DMS153 (cell line): ENCODE measurements at places on chromosomes 13 and 19.

DNA sequence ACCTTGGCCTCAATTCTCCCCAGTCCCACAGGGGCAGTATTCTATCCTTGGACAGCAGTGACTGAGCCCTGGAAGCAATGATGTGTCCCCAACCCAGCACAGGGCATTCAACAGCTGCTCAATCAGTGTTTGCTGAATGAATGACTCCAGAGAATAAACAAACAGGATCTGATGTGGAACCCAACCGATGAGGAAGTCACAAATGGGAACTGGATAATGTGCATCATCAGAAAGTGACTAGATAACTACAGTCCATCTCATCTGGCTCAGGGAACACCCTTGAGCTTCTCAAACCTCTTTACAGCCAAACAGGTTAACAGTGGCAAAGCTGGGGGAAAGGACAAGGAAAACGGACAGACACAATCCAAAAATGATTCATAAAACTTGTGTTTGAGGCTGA lies 8.2 kb downstream of the SLC25A30 start:
- peak; percentile 3 for DNase-seq

DNA sequence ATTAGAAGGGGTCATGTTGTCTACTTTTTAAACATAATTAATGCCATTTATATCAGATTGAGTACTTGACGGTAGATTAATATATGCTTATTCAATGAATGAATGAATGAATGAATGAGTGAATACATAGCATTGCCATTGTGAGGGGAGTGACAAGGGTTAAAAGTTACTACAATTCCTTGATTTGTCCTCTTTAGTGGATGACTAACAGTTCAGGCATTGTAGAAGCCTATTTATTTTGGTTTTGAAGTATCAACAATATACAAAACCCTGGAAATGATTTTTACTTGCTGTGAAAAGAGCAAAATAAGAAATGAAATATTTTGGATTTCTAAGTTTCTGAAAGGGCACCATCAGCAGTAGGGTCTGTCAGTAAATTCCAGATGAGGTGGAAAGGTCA lies 122.7 kb downstream of the CYSLTR2 start:
- DNase-seq: no peak

DNA sequence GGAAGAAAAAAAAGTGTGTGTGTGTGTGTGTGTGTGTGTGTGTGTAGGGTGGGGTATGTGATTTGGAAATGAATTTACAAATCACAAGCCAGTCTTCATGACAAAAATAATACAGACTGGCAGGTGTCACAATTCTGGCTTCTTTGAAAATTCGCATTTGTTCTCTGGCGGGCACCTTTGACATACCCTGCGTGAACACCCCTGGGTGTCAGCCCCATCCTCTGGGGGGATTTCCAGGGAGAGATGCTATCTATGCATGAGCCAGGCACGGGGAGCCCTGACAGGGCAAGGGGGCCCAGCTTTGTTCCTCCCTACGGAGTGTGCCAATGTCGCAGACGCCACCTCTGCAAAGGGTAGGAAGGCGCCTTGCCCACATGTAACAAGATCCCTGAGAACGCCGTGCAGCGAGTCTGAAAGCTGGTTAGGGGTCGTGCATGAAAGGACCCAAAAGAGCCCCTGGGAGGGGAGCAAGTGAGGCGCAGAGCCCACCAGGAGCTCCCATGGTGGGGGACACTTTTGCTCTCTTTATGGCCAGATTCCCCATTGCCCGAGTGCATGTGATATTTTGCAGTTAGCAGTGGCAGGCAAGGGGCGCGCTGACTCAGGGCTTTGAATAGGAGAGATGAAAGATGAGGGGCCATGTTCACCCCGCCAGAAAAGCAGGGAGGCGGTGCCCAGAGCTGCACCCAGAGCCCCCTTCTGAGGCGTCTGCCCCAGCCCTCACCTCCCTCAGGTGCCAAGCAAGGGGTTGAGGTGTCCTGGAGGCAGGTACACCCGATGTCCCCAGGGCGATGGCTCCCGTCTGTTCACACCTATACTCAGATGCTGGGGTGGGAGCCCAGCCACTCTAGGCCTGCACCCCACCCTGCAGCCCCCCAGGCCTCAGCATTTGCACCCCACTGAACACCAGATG lies 45.3 kb downstream of the KLF2 start:
- DNase-seq: no peak

DNA sequence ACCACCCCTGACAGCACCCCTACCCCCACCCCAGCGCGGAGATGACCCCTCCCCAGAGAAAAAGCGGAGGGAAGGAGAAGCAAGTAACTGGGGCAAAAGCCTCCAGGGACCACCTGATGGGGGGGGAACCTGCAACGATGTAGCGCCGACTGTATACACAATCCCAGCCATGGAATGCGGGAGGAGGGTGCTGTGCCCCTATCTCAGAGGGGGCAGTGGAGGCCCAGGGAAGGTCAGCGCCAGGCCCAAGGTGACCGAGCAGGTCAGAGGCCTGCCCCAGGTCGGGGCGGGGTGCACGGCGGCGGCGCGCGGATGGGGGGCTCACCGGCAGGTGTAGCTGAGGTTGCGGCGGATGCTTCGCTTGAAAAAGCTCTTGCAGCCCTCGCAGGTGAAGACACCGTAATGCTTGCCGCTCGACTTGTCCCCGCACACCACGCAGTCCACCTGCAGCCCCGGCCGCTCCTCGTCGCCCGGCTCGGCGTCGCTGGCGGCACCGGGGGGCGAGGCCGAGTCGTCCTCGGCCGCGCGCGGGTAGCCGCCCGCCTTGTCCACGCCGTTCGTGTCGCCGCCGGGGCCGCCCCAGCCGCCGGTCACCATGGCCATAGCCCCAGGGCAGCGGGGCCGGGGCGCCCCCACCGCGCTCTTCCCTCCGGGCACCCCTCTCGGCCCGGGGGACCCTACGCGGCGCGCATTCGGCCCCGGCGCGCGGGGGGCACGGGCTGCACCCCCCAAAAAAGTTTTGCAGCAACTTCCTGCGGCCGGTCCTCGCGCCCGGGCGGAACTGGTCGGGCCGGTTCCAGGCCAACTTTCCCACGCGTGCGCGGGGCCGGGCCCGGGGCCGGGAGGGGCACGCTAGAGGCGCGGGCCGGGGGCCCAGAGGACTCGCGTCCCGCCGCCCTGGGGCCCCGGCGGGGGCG lies 843 bp downstream of the NR2F6 start:
- no peak for DNase-seq

- no peak for DNase-seq
Measured at GRCh38 chr13:25198647-25199046, 26.6 kb upstream of the AMER2 start.

DNA sequence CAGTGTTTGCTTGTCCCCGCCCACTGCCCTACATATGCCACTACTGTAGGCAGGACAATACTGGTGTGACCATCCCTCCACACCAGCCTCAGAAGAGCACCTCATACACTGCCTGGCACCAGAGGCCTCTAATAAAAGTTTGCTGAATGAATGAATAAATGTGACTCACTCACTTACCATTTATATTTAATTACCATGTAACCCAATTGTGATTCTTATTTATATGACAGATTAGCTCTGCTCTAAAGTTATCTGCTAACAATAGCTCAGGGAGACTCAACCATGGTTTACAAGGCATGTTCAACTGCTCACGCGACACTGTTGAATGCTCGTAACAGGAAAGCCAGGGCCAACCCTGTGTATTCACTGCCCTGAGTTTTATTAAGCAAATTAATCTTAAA lies 66.0 kb upstream of the DOCK9 start:
- no peak for DNase-seq

- no peak for DNase-seq
Measured at GRCh38 chr13:106230450-106230849, 305.0 kb downstream of the EFNB2 start.

- DNase-seq: no peak
Measured at GRCh38 chr13:95155093-95155492, 146.2 kb downstream of the ABCC4 start.

DNA sequence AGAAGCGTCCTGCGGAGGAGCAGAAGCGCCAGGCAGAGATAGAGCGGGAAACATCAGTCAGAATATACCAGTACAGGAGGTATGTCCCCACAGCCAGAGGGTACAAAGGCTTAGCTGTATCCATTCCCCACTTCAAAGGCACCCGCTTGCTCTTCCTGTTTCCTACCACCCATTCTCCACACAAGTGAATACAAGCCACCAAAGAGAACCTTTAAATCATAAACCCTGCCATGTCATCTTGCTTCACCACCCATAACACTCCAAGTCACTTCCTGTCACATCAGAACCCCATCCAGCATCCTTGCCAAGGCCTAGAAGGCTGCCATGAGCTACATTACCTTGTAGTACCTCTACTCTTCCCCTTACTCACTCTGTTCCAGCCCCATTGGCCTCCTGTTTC lies 205.8 kb downstream of the LMO7 start:
- no peak for DNase-seq

- DNase-seq: no peak
Measured at GRCh38 chr19:2540646-2541454, 64.9 kb downstream of the GADD45B start.

DNA sequence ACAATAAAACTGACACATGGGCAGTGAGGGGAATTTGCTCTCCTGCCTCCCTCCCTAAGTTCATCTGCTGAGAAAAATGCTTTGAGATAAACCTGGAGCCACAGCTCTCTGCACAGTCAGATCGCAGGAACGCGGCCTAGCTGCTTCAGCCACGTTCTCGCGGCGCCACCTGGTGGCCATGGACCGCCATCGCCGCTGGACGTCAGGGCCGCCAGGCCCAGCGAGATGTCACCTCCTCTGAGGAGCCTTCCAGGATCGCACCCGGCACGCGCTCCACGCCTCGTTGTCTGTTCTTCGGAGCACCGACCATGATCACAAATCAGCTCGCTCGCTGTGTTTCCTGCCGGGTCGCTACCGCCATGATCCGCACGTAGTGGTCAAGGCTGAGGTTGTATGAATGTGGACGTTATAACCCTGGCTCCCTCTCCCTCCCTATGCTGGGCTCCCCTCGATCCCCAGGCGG lies 20.6 kb upstream of the USP29 start:
- no peak for DNase-seq

- peak; percentile 32 for DNase-seq
Measured at GRCh38 chr13:113938716-113939115, 35.2 kb downstream of the C13orf46 start.

GRCh38 chr13:112182846-112183531 lies 116.0 kb downstream of the SOX1 start:
- DNase-seq: no peak

DNA sequence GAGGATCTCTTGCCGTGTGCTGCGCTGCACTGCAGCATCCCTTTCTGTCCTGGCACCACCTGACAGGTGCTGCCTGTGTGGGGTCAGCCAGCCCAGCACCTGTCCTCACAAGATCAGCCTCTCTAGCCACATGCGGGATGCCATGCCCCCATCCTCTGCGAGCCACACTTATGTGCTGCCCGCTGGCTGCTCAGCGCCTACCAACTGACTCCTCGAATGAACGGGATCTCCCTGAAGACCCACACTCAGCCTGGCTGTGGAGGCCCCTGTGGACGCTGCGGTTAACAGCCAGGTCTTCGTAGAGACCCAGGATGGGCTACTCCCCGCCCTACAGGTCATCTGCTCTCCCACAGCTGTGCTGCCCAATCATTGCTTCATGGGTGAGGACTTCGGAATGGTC lies 106.1 kb downstream of the DOCK9 start:
- no peak for DNase-seq

DNA sequence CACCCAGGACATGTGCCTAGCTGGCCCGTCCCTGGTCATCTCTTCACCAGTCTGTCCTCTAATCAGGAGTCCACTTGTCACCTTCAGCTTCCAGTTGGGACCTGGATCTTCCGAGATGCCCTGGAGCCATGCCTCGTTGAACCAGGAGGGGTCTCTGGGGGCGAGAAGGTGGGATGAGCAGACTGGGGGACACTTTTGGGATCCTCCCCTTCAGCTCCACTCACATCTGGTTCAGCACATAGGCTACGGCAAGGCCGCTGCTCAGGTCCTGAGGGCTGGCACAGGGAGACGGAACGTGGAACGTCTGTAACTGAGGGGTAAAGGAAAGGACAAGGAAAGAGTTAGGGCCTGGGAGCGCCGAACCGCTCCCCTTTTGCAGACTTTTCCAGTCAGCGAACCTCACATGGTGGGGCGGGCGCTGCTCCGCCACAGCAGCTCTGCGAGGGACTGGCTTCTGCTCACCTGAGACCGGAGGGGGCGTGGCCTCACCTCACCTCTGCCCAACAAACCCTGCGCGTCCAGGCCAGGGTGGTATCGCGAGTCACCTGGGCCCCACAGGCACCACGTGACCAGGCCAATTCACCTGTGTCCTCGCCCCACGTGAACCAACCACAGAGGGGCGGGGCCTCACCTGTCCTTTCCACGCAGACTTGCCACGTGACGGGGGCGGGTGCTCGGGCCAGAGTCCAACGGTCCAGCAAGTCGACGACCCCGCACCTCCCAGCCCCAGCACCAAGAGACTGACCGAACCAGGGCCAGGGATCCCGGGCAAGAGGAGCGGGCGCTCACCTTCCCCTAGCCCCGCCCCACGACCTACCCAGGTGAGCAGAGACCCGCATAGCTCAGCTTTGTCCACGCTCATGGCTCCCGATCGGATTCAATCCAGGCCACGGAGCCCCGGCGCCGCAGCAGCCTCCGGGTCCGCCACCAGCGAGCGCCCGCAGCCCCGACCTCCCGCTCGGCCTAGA lies at the start of gene HOOK2:
TSS of gene HOOK2 (minus strand) at position 965 of the 968 bp plus-strand sequence. CDS start at position 862, 103 bp downstream.
- DNase-seq: peak; percentile 95

- no peak for DNase-seq
Measured at GRCh38 chr19:18171605-18172327, 1.8 kb upstream of the IFI30 start.
